ENCODE measurements at places on chromosomes 2 and 18.

- peak; percentile 9 for DNase-seq
Observed at GRCh38 chr2:160703648-160704585, 210.3 kb upstream of the RBMS1 start.

- DNase-seq: no peak
Observed at GRCh38 chr2:232525791-232526371, at the start of gene CHRND. Gene CHRND, plus strand, starts transcription at chr2:232526160. Its CDS starts 56 bp downstream, at chr2:232526216.

GRCh38 chr18:8799596-8800441 is 94.5 kb downstream of the MTCL1 start:
- peak; percentile 72 for DNase-seq

- no peak for DNase-seq
Observed at GRCh38 chr2:28035163-28035690, 144.7 kb downstream of the BABAM2 start.

GRCh38 chr2:144086965-144087364 is 433.0 kb downstream of the ZEB2 start:
- peak; percentile 81 for DNase-seq

GRCh38 chr2:45315861-45316260 is 295.2 kb downstream of the SRBD1 start:
- DNase-seq: peak; percentile 81

DNA sequence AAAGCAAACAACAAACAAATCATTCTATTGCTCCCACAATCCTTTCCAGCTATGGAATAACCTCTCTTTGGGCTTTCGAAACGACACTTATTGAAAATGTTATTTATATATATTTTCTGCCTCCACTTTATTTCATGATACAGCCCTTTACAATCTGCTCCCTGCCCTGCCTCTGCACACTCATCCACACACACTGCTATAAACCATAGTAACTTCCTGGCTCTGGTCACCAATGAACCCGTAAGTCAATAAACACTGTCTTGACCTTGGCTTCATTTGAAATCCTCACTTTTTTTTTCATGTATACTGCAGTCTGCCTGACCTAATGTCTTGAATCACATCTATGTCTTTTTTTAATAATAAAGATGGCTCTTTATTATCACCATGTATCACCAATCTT is 161.5 kb downstream of the SLC39A10 start:
- peak; percentile 81 for DNase-seq

GRCh38 chr2:177143444-177143843 is 69.2 kb upstream of the HNRNPA3 start:
- peak; percentile 68 for DNase-seq

GRCh38 chr2:48247206-48247605 is 282.7 kb upstream of the STON1 start:
- no peak for DNase-seq

GRCh38 chr18:55869556-55870501 is 281.8 kb upstream of the TCF4 start:
- DNase-seq: peak; percentile 66

- DNase-seq: no peak
Observed at GRCh38 chr2:30686000-30686399, 121.2 kb downstream of the CAPN13 start.

- DNase-seq: no peak
Observed at GRCh38 chr2:43925431-43925830, 70.4 kb downstream of the LRPPRC start.

- no peak for DNase-seq
Observed at GRCh38 chr2:64133354-64133753, 10.9 kb downstream of the PELI1 start.

DNA sequence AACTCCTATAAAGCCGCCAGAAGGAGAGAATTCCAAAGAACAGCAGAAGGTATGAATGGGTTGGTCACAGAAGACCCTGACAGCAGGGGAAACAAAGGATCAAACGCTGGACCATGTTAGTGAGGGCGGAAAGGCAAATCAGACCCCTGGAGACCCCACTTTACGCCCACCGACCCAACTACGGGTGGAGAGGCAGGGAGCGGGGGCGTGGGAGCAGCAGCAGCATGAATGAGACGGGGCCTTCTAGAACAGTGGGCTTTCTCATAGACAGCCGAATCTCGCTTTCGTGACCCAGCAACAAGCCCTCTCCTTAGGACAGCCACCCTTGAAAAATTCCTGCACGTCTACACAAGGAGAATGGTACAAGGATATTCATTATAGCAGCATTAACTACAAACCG is 191.0 kb downstream of the HDAC4 start:
- DNase-seq: no peak

GRCh38 chr2:17107871-17108270 is 410.4 kb downstream of the RAD51AP2 start:
- no peak for DNase-seq

DNA sequence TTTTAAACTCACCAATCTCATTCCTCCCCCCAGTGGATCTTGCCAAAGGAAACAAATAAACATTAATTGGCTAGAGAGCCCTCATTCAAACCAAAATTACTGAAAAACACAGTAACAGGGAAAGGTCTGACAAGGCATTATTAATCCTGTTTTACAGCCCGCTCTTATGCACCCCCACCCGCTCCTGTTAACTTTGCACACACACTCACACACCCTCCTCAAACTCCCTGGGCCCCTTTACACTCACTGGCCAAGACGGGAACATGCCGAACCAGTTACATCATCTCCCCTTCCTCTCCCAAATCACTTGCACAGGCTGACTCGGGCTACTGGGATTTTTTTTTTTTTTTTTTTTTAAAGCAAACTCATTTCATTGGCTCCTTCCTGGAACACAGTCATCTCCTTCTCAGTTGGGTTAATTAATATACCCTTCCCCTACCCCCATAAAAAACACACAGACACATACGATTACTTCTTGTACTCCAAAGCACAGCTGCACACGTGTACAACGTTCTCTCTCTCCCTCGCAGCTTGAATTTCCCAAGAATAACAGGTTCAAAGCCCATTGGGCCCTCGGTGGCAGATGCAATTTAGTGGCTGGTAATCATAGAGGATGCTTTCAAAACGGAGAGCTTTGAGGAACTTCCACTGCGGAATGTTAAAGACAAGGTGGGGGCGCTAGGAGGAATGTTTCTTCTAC is 31.8 kb downstream of the KLF7 start:
- DNase-seq: peak; percentile 96

- peak; percentile 20 for DNase-seq
Observed at GRCh38 chr2:164792316-164793170, 49.1 kb downstream of the COBLL1 start.

GRCh38 chr18:45161850-45162249 is 453.4 kb upstream of the SLC14A2 start:
- no peak for DNase-seq
